M059J (cell line): ENCODE measurements at places on chromosomes 2 and 18. TPM values are rescaled to one million over a fixed set of nuclear protein-coding genes. Genes with fewer than 3 reads are reported as not detected.

- peak; percentile 77 for DNase-seq
These were observed 11.6 kb downstream of the CFLAR start for GRCh38 chr2:201127570-201127969.

DNA sequence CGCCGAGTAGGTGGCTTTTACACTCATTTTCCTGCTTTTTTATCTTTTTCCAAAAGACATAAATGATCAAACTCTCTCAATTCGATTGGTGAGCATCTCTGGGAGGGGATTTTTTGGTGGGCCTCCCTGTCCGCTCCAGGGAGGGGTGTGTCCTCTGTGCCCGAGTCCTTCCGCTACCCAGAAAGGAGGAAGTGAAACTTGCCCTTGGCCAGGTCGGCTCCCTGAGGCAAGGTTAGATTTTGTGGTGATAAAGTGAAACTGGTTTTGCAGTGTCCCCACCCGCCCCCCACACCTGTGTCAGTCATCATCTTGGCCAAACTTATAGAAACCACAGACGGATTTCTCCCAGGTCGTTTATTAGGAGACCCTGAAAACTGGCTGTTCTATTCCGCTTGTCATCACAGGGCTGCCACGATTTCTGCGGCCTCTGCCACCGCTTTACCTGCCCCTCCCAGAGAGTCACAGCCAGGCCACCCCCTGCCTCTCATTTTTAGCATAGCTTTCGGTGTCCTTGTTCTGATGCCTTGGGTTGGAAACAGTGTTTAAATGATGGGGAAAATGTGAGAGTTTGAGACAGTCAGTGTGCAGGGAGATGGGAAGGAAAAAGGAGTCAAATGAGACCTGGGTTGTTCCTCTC is 93.6 kb downstream of the SH3BP4 start:
- no peak for DNase-seq

DNA sequence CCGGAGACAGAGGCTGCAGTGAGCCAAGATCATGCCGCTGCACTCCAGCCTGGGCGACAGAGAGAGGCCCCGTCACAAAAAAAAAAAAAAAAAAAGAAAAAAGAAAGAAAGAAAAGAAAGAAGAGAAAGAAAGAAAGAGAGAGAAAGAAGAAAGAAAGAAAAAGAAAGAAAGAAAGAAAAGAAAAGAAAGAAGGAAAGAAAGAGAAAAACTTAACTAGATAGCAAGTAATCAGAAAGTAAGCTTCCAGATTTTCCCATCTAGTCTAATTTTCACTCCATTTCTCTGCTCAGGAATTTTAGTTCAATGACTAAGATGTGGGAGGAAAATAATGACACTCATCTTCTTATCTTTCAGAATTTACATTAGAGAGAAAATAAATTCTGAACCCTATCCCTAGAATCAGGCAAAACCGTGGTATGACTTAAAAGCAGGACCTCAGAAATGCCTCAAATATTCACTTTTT is 2.4 kb downstream of the GFPT1 start:
- no peak for DNase-seq

DNA sequence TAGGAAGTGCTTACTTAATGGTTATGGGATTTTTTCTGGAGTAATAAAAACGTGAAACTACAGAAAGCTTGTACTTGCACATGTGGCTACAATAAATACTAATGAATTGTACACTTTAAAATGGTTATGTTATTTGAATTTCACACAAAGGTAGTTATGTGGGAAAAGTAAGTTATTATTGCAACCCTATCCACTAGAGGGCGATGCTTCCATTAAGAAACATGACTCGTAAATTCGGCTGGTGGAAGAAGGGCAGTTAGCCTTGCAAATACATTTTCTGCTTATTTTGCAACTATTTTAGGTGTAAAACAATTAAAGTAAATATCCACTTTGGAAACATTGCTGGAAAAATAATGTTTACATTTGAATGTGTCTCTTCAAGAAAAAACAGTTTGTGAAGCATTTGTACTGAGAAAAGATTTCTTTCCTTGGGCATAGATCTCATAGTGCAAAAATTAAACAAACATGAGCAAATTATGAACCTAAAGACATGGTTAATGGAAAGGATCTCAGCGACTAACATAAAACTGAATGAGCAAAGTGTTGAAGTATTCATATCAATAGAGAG is 68.1 kb upstream of the CSRNP3 start:
- DNase-seq = peak; percentile 48

DNA sequence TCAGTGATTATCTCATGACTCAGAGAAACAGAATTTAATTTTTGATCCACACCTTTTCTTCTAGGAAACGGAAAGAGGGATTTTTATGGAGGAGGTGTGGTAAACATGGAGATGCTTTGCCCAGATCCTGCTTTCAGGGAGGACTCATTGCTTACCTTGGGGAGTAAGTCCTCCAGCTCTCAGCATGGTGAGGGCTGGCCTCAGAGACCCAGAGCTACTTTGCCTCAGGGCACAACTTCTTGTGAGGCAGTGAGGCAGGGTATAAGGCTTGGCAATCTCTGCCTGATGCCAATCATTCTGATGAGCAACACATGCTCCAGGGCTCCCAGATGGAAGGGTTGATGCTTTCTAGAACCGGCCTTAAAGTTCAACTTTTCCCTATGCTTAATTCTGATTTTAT is 189.9 kb upstream of the DCC start:
- peak; percentile 3 for DNase-seq

Gene TEX44
- total RNA-seq = not detected in 2 replicates

GRCh38 chr2:203105996-203106395 is 91.3 kb downstream of the NBEAL1 start:
- no peak for DNase-seq

DNA sequence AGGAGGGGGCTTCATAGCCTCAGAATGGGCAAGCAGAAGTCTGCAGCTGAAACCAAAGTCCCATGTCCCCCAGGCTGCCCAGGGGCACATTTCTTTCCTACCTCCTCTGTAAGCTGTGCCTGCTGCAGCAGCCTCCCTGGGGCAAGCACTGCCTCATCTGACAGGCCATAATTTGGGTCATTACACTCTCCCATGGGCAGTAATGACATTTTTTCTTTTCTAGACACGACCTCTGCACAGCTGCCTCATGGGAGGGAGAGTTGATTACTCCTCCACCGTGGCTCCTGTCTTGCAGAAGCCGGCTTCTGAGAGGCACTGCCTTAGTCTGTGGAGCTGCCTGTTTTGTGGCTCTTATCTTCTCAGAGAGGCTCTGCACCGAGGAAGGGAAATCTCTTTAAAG is 268.9 kb downstream of the TDRD15 start:
- no peak for DNase-seq

DNA sequence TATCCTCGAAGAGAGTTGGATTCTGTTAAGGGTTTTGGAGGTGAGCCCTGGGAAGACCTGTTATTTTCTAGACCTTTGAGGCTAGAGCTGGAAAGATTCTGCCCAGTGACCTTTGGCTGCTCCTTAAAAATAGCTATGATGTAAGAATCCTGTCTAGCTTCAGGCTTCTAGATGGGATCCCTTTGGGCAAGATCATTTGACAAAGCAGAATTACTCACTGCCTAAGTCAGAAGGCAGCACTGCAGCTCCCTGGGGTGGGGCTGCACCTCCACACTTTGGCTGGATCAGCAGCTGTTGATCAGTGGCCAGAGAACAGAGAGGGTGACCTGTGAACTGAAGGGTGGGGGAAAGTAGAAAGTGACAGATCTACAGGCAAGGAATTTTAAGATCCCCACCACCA is 103.8 kb downstream of the ASAP2 start:
- peak; percentile 90 for DNase-seq

DNA sequence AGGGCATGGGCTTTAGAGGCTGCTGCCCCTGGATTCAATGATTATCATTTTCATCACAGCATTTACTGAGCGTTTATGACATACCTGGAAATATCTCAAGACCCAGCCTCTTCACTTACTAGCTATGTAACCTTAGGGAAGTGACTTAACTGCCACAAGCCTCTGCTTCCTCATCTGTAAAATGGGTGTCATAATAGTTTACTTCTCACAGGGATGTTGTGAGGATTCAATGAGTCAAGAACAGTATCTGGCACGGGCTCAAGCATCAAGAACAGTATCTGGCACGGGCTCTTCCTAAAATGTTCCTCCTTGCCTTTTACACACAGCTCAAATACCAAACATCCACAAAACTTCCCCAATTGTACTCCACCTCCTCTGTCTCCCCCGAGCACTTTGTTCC is 31.4 kb downstream of the LGALSL start:
- no peak for DNase-seq

DNA sequence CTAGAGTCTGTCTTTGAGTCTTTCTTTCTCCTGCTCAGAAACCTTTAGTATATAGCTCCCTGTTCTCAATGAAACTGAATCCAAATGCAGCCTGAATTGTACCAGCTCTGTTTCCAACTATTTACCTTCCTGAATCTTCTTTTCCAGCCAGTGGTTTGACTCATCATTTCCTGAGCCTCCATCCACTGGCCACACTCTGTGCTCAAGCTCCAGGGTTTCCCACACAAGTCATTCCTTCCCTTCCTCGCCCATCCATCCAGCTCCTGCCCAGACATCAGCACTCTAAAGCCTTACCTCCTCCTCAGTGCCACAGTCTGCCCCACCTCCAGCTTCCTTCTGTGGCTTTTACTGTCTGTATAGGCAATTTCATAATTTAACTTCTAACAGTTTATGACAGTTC is 233.6 kb upstream of the RASGRP3 start:
- peak; percentile 81 for DNase-seq

GRCh38 chr18:60202708-60203107 is 169.9 kb downstream of the MC4R start:
- no peak for DNase-seq

DNA sequence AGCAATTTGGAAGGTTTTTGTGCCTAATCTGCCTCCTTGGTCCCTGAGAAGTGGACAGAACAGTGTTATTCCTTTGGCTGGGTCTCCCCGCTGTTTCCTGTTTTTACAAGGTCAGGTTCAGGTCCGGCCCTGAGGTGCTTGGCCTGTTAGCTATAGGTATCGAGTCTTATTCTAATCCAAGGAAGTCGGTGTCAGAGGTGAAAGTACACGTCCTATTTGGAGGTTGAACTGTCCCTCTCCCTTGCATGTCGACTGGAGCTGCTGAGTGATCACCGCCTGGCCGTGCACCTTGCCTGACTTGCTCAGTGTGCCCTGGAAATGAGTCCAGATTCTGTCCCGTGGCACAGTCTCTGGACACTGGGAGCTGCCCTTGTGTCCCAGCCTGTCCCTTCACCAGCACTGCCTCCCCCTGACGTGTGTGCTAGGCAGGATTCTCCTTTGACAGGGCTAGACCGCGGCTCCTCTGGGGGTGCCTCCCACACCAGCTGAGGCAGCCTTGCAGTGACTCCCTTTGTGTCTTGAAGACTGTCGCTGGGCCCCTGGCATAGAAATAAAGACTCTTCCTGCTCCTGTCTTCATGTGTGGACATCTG is 65.7 kb upstream of the RBM44 start:
- DNase-seq = no peak

DNA sequence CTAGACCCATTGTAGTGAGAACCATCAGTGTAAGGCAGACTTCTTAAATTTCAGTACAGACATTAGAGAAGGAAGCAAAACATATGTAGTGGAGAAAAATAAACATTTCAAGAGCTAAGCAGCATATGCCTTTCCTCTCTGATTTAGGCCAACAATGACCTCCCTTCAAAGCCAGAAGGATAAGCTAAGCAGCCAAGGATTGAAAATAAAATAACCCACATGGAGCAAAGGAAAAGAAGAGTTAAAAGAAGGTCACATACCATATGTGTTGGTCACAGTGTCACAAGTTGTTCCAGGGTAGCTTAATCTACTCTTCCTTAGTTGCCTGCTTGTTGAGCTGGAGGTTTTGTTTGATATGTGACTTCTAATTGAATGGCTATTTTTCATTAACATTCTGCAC is 15.6 kb upstream of the LAMA1 start:
- peak; percentile 30 for DNase-seq

- DNase-seq = no peak
These were observed 83.0 kb downstream of the ACVR1 start for GRCh38 chr2:157793053-157793612.
